ENCODE measurements at places on chromosomes 12 and 14.

DNA sequence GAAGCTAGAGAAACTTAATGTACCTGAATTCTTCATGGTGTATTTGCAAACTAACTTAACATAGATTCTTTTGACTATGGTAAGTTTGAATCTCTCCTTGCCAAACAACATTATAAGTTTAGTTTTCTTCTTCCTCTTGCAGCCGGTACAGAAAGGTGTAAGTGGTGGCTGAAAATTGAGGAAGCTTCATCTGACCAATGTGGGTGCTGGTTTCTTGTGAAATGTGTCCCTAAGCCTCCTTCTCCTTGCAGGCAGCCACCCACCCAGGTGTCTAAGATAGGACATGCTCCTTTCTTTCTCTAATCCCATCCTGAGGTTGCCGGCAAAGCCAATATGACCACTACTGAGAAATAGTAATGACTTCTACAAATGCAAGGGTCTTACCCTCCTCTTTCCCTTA lies 20.6 kb downstream of the GSG1 start:
- no peak for DNase-seq

- DNase-seq: no peak
Measured at GRCh38 chr12:103524238-103524875, 28.6 kb upstream of the C12orf42 start.

GRCh38 chr14:104817930-104818713 lies 17.2 kb downstream of the ZBTB42 start:
- DNase-seq: no peak

- no peak for DNase-seq
Measured at GRCh38 chr12:107553211-107553765, 132.3 kb upstream of the PWP1 start.

DNA sequence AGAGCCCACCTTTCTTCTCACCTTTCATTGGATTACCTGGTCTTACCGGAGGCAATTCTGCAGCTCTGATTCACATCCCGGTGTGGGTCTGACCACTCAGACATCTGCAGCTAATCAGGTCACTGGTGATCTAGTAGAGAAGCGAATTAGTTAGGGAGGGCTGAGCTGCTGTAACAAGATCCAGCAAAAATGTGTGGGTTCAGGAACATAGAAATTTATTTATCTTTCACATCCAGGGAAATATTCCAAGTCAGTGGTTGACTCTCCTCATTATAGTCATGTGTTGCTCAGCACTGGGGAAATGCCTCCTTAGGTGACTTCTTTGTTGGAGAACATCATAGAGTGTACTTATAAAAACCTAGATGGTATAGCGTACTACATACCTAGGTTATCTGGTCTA lies 218.7 kb upstream of the PELI2 start:
- DNase-seq: no peak

DNA sequence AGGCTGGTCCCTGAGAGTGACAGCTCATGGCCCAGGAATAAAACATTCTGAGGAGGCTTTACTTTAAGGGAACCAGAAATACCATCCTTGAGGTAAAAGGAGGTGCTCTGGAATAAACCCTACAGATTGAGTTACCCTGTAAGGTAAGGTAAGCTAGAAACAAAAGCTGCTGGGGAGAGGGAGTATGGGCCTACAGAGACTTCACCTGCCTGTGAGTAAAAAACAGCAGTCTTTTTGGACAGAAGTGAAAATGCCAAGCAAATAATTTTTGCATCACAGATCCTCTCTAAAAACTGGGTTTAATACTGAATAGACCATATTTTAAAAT lies 41.2 kb downstream of the CORO1C start:
- no peak for DNase-seq

- no peak for DNase-seq
Measured at GRCh38 chr12:105858981-105859710, 279.6 kb downstream of the NUAK1 start.
